Kidney (tissue), 22 donors: ENCODE measurements at places on chromosomes 1 and 21. TPM values are rescaled to one million over a fixed set of nuclear protein-coding genes. Genes with fewer than 3 reads are reported as not detected.

The S1PR1 gene
- polyA plus RNA-seq, result 14.2 TPM

DNA sequence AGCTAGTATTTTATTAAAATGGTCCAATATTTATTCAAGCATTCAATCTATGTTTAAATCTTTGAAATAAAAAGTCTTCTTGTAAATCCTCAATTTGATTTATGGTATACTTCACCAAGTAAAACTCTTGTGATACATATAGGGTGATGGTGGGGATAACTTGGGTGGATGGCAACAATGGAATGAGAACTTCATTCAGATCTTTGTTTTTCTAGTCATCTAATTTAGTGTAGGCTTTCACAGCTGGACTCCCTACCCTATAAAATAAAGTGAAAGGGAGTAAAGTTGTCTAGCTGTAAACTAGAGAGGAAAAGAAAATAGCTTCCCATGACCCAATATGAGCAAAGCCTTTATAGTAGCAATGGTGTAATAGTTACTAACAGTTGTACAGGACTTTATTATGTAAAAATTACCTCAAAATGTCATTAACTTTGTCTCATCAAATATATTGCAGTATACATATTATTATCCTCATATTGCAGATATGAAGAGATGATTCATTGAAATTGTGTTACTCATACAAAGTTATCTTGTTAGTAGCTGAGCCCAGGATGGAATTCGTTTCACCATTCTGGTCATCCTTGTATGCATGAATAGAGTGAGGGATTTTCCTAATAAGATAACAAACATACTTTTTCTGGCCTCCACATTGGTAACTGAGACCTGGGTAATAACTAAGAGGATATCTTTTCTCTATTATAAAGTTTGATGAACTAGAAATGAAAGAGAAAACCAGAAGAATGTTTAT lies 1377.7 kb upstream of the ADGRL4 start:
- no peak for DNase-seq

The RGS7 gene
- 3.6 TPM for polyA plus RNA-seq

- no peak for DNase-seq
These were observed 1157.2 kb upstream of the ADGRL4 start for GRCh38 chr1:80163686-80164085.

The GPR157 gene
- polyA plus RNA-seq, result 3.2 TPM

DNA sequence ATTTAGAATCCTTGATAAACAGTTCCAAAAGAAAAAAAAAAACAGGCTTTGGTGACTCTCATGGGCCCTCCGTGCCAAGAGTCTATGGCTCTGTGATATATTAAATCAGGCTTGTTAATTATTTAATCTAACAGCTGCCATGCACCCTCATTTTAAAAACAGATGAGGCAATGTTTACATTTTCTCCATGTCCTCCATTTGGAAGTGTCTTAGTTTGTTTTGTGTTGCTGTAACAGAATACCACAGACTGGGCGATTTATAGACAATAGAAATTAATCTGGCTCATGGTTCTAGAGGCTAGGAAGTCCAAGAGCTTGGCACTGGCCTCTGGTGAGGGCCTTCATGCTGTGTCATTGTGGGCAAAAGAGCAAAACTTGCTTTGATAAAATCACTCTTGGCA lies 58.0 kb downstream of the B3GALT5 start:
- no peak for DNase-seq

- no peak for DNase-seq
These were observed 43.9 kb upstream of the CAMK1G start for GRCh38 chr1:209539576-209539975.
